NCI-H526 (cell line): ENCODE measurements at places on chromosomes 5 and 9.

DNA sequence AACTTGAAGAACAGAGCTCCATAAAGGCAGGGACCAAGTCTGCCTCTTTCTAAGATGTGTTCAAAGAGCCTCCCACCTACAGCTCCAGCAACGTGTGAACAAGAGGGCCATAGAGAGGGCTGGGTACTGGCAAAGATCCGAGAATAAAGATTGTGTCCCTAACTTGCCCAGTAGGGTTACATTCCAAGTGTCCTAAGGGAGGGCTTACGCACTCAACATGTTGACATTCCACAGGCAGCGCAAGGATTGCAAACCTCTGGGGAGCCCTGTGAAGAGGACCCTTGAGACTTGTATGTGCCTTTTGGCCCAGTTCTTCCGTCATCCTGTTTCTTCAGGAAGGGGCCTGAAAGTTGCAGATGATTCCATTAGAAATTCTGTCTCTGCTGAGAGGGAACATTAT is 48.2 kb upstream of the ENTREP1 start:
- DNase-seq = no peak

DNA sequence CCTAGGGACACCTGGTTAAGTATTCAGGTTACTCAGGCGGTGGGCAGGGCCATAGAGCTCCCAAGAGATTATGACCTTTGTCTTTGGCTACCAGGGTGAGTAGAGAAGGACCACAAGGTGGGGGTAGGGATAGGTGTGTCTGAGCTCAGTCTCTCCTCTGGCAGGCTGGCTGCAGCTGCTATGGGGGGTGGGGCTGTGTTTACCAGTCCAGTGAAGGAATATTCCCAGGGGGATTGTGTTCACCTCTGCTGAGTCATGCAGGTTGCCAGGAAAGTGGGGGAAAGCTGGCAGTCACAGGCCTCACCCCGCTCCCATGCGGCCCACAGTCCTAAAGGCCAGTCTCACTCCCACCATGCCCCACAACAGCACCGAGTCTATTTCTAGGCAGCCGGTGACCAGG is 53.6 kb upstream of the POU5F2 start:
- DNase-seq = peak; percentile 64

DNA sequence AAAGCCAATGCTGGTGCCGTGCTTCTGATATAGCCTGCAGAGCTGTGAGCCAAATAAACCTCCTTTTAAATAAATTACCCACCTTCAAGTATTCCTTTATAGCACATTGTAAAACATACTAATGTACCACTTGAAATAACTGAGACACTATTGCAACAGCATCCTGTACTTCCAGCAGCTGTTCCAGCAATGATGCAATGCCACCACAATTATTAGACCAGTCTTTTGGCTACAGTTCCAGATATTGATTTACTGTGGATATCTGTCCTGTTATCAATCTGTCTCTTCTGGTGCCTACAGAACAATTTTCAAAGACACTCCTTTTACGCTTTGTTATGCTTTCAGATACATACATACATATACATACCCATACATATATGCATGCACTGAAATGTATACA is 567.9 kb downstream of the TAF11L14 start:
- DNase-seq = no peak

- no peak for DNase-seq
Observed at GRCh38 chr5:17396247-17396646, 101.8 kb upstream of the TAF11L2 start.

GRCh38 chr5:12354686-12355085 is 450.4 kb upstream of the CTNND2 start:
- peak; percentile 76 for DNase-seq

- DNase-seq = no peak
Observed at GRCh38 chr9:18684593-18685317, 210.8 kb downstream of the ADAMTSL1 start.

GRCh38 chr9:130689937-130690700 is 3.5 kb upstream of the EXOSC2 start:
- DNase-seq = peak; percentile 57

DNA sequence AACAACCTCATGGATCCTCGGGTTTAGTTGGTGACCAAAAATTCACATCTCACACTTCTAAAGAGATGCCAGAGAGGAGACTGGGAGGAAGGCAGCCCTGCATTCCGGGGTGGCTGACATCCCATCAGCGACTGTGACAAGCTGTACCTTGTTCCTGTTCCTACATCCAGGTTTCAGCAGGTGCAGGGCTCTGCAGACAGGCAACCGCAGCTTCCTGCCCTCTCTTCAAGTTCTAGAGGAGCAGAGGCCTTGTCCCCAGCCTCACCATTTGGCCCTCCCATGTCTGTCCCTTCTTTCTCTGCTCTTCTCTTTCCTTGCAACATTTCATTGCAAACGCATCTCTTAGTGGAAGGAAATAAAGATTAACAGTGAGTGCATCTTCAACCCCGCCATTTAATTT is 454.6 kb downstream of the IRX1 start:
- DNase-seq = no peak

DNA sequence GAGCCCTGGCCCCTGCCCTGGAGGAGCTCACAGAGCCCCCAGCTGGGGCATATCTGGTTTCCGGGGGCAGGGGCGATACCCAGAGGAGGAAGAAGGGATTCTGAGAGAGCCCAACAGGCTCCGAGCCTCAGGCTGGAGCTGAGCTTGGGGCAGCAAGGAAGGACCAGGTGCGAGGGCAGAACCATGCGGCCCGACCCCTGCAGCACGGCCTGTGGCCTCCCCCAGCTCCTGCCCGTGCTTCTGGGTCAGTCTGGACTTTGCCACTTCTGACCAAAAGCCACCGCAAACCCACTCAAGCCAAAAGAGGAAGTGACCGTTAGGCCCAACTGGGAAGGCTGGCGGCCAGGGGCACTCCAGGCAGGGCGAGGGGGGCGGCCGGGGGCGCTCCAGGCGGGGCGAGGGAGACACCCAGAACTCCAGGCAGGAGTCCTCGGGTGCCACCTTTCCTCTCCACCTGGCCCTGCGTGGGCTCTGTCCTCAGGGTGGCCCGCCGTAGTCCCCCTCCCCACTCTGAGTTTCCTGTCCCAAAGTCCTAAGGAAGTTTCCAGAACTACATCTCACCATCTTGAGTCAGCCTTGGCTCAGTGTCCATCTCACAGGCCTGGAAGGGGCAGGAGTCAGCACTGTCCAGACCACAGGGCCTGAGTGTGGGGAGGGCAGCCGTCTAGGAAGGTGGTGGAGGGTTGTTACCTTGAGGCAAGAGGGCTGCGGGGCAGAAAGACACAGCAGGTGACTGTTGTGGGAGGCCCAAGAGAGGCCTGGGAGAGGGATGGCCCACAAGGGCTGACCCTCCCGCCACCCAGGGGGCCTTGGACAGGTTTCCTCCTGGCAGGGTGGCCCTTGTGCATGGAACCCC is 946 bp upstream of the LTC4S start:
- DNase-seq = no peak

- no peak for DNase-seq
Observed at GRCh38 chr5:111927191-111927590, 170.2 kb upstream of the NREP start.

GRCh38 chr9:135147474-135147805 is 60.0 kb downstream of the OLFM1 start:
- peak; percentile 10 for DNase-seq

- DNase-seq = peak; percentile 54
Observed at GRCh38 chr9:23783509-23783908, 42.5 kb downstream of the ELAVL2 start.

- no peak for DNase-seq
Observed at GRCh38 chr5:139416651-139417050, 12.8 kb upstream of the SPATA24 start.

DNA sequence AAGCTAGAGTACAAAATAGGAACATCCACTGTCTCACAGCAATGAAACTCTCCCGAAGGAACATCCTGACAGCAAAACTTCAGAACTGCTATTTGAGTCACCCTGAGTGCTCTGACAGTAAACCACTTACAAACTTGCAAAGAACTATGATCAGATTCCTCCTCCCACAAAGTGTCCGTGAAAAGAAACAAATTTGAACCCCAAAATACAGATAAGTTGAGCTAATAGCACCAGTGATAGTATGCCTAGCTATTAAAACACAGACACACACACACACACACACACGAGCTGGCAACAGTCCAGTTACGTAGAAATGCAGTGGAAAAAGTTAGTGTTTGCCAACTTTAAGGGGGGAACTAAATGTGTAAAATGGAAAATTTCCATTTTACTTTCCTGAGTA is 3.1 kb upstream of the GLIS3 start:
- no peak for DNase-seq

- no peak for DNase-seq
Observed at GRCh38 chr5:91910655-91911054, 527.5 kb upstream of the ARRDC3 start.

GRCh38 chr5:19795218-19795617 is 192.8 kb downstream of the CDH18 start:
- no peak for DNase-seq

GRCh38 chr5:141875795-141876627 is 2.2 kb downstream of the PCDH1 start:
- DNase-seq = no peak

DNA sequence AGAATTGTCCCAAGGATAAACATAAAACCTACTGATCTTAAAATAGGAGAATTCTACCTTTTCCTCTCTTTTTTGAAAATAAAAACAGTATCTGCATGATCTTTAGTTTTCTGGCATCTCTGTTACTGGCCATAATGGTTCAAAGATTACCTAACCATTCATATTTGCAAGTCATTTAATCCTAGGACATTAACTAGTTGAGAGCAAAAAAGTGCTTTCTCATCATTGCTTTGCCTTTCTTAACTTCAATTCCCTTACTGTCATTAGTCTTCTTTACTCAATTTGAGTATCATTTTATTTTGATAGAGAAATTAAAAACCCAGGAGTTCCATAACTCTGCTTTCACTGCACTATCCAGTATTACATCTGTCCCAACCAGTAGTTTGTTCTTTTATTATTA is 68.6 kb downstream of the RFX3 start:
- DNase-seq = no peak

DNA sequence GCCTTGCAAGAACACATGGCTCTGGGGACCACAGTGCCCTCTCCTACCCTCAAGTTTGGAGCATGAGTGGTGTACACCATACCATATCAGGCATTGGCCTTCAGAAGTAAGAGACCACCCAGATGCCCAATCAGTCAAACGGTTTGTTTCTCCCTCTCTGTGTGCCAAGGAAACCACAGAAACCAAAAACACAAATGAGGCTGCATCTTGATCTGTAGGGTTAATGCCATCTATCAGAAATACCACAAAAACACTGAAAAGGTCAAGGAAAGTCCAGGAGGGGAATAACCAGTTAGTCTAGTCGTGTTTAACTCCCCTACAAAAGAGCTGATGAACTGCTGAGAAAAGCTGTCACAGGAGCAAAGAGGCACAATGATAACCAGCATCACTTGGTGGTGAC is 78.4 kb downstream of the INSYN2B start:
- no peak for DNase-seq

GRCh38 chr5:154288145-154288544 is 97.6 kb downstream of the GALNT10 start:
- DNase-seq = no peak

GRCh38 chr5:1681955-1682354 is 117.7 kb downstream of the MRPL36 start:
- no peak for DNase-seq

DNA sequence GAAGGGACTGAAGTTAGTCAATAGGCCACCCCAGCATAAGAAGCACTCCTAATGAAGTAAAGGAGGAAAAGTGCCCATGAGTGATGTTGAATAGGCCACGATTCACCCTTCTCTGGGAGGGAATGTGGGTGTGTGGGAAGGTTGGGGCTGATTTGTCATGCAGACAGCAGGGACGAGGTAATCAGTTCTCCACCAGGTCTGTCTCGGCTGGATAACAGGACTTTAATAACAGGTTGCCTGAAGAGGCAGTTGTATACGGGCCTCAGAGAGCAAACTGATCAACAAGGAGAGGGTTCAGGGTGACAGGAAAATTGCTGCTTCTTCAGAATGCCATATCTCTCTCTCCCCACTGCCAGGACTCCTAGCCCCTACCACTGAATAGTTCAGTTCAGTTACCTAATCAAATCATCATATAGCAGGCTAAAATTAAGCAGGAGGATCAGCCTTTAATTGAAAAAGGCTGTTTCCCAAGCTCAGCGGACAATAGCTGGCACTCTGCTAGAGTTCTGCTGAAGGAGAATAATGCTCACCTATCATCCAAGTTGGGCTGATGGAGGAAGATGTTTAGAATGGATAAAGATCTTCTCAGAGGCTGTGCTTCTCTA is 43.6 kb upstream of the SMIM32 start:
- DNase-seq = no peak

DNA sequence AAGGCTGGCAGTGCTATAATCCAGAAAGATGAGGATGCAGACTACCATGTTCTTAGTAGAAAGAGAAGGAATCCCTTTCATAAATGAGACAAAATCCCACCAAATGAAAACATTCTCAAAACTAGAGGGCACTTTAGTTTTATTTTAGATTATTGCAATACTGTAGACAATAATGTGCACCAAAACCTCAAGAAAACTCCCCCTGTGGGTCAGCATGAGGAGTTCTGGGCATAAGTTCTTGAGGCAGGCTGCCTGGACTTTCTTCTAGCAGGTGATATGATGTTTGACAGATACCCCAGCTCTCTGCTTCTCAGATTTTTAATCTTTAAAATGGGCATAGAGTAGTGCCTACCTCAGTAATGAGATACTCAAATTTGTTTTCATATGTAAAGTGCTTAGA is 196.3 kb upstream of the CTNND2 start:
- no peak for DNase-seq

- DNase-seq = no peak
Observed at GRCh38 chr9:134838651-134839454, 41.8 kb upstream of the FCN2 start.

GRCh38 chr9:272251-273213 is 57.9 kb downstream of the DOCK8 start:
- DNase-seq = no peak

GRCh38 chr9:8640761-8641160 is 841.2 kb upstream of the DMAC1 start:
- no peak for DNase-seq

DNA sequence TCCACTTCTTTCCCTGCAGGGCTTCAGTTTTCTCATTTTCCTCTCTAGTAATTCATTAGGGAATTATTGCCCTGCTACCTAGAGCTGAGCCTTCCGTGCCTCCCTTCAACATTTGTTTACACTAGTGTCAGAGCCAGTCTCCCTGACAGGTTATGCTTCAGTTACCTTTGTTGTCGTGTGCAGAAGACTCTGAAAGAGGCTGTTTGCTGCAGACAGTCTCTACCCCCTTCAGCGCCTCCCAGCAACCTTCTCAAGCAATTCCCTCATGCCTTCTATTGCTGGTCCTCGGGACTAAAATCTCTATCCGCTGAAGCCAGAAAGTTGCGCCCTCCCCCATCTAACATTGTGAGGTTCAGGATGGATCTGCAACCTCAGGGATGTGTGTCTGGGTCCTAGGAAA is 12.8 kb downstream of the RALGPS1 start:
- DNase-seq = peak; percentile 60
